ENCODE measurements at places on chromosomes 7 and 10.

DNA sequence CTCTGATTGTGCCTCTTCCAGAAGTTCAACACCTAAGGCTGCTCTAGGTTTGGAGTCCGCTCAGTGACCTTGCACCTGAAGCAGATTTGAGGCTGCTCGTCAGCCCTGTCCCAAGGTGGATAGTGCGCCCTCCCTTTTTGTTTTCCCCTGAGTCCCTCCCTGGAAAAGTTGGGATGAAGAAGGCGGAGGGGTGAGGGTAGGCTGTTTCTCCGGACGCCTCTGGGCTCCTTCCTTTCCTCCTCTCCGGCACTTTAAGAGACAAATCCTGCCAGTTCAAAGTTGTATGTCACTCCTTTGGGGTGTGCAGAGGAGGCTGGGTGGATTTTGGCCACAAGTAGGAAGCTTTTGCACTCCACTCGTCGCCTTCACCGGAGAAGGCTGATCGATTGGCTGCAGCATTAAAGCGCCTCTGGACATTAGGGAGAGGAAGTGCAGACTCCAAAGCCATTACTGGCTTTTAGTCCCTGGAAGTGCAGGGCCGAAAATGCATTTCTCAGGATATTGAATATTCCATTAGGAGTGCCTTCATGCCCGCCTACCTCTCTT, 81.9 kb upstream of the PRKG1 start:
- no peak for DNase-seq

DNA sequence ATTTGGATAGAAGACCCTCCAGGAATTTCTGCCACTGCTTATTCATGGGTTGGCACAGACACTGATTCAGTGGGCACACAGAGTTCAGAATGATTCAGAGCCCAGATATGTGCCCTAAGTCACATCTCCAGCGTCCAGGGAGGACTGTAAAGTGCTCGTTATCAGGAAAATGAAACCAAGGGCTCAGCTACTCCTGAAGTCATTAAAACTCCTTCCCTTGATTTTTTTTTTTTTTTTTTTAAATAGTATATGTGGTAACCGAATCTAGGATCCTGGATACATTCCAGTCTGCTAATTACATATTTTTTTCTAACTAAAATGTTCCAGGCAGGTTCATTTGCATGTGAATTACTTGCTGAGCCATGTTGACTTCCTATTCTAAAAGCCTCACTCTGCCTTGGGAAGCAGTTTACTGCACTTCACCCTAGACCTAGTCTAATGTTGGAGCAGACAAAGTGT, 34.7 kb downstream of the MET start:
- no peak for DNase-seq

- no peak for DNase-seq
Measured at GRCh38 chr10:95535526-95535925, 25.6 kb downstream of the SORBS1 start.

DNA sequence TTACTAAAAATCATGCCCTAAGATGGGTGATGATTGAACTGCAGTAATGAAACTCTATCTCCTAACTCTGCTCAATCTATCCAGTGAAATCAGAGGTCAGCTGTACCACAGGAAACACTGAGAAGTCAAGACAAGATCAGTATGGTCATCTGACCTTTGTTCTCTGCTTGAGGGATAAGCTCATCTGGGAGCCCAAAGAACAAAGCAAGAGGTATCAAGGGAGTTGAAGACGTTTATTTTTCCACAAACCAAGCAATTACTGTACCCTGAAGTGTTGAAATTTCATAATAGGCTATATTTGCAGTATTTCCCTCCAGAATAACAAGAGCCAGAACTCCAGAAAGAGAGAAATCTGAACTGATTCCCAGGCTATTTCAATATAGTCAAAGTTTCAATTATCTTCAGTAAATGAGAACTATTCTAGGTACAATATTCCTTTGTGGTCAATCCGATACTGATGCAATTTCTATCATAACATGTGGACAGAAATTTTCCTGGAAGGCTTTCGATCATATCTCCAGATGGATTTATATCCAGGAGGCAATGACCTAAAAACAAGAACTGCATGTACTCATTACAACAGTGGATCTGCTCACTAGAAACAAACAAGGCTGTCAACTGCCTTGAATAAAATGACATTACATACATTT, 345.3 kb downstream of the TNS3 start:
- DNase-seq, result no peak

GRCh38 chr10:103578782-103579382, 85.4 kb downstream of the NEURL1 start:
- no peak for DNase-seq

GRCh38 chr10:130202984-130203621, 66.9 kb downstream of the GLRX3 start:
- no peak for DNase-seq

DNA sequence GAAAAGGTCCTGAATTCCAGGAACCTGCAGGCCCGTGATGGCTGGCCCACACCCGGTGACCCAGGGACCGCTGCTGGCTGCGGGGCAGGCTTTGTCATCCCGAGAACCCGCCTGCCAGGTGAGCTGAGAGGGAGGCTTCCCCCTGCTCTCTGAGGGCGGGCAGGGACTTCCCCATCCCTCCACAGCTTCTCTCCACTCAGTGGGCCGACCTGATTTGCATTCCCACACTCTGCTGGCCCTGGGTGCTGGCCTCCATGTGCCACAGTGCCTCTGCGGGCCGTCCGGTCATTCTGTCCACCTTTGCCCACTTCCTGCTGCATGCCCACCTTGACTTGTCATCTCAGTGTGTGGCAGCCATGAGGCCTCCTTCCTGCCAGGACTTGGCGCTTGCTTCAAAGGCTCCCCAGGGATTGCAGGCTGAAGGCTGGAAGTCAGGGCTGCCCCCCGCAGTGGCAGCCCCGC, 35.3 kb downstream of the PALD1 start:
- DNase-seq, result no peak

DNA sequence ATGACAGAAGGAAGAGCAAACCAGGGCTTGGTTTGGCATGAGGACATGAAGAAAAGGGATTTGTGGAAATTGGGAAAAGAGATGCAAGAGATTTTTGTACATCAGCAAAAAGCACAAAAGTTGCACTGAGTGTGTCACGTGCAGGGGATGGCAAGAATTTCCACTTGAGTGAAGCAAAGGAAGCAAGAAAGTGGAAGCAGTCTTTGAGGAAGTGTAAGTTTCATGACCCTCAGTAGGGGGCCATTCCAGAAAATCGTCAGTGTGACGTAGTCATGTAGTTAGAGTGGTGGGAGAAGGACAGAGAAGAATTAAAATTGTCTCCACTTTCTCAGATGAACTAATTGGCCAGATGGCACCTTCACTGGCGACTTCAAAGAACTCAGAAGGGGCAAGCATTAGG, 123.3 kb upstream of the FZD1 start:
- DNase-seq, result no peak

DNA sequence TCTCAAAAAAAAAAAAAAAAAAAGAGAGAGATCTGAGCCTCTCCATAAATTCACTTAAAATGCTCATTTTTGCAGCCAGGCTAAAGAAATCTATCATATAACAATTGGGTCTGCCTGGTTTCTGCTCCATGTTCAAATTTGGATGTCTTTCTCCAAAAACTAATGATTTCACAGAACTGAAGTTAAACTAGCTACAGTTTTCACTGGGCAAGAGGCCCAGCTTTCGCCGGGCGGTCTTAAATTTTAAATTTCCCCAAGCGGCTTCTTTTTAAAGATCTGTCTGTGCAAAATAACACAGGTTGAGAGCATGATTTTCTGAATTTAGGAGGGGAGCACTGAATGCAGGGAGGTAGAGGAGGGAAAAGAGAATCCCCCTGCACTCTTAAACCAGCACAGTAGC, 603.4 kb downstream of the KCNMA1 start:
- DNase-seq, result no peak

All from activated T-cell treated with anti-CD3 and anti-CD28 coated beads, Interleukin-2, amount 50 U/mL, for 1 hour (primary cell).